Ovary (tissue), 10 donors: ENCODE measurements at places on chromosomes 13 and 19. TPM values are rescaled to one million over a fixed set of nuclear protein-coding genes. Genes with fewer than 3 reads are reported as not detected.

- DNase-seq = no peak
Measured at GRCh38 chr13:28349907-28350654, 144.8 kb downstream of the FLT1 start.

DNA sequence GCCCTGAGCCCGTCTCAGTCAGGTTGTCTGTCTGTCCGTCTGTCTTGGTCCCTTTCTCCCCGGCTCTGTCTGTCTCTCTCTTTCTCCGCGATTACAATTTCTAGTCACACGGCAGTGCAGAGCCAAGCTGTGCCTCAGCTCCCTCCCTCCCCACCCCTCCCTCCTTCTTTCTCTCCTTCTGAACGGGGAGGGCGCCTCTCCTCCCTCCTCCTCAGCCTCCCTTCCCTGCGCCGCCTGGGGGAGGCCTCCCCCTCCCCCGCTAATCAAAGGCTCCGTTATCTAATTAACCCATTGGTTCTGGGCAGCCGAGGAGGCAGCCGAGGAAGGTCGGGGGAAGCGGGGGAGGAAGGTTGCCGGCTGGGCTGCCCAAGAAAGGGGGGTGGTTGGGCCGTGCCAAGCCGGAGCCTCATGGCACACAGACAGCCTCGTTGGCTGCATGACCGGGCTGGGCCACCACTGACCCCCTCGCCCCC is 16.5 kb downstream of the LRRC4B start:
- DNase-seq = no peak

DNA sequence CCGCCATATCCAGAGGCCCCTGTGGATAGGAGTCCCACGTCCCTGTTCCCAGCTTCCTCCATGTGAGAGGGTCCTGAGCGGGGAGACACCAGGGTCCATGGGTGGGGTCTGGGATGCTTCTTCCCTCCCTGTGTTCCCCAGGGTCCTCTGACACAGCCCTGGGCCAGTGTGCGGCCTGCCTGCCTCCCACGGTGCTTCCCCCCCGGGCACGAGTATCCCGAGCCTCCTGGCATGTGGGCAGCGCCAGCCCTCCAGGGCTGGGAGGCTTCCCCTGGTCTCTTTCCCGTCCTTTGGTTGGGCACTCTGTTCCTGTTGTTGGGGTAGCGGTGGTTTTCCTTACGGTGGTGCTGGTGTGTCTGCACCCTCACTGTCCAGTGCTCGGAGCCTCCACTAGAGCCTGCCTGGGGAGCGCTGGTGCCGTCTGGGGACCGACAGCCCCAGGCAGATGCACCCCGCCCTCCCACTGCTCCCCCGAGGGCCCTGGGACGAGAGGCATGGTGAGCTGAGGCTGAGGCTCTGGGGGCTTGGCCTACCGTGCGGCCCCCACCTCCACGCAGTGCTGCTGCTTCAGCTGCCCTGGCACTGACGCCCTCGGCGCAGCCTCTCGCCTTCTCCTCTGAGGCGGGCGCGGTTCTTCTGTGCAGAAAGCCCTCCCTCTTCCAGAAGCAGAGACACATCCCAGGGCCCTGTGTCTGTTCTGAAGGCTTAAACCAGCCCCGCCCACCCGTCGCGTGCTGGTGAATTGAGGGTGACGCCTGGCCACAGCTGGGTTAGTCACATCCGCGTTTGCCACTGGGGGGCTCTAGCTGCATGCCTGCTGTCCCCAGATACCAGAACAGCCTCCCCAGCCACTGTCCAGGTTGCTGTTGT is 27.9 kb downstream of the PLEKHJ1 start:
- DNase-seq = no peak

DNA sequence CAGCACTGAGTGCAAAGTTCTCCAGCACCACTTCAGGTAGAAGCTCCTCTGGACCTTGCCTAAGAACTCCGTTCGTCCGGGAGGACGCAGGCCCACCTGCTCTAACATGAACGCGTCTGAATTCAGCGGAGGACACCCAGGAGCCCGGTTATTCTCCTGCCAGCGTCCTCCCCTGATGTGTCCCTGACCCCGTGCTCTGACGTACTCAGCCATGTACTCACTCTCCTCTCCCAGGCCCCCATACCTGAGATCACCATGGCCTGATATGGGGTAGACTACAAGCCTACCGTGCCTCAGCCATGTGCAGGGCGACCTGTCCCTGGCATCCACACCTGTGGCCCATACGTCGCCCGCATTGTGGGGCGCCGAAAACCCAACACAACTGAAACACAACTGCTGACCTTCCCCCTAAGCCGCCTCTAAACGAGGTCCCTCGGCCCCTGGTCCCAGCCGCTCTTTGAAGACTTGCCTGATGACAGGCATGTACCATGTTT is 744 bp upstream of the ZNF584 start:
- DNase-seq = no peak

The IGFL1 gene
- not detected for total RNA-seq

DNA sequence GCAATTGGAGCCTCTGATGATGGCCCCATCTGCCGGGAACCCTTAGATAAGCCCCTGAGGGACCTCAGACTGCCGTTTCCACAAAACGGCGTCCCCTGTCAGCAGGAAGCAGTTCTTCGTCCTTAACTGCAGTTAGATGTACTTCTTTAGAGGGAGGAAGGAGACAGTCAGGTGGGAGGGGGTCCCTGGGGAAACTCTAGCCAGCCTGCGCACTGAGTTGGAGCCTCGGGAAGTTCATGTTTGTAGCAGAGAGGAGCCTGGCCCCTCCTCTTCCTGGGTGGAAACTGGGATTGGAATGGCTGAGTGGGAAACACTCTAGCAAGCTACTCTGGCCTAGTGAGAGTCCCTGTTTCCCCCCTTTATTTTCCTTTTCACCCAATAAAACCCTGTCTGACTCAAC is 612.4 kb downstream of the PCDH9 start:
- no peak for DNase-seq

The KL gene
- 1.1 TPM for total RNA-seq

DNA sequence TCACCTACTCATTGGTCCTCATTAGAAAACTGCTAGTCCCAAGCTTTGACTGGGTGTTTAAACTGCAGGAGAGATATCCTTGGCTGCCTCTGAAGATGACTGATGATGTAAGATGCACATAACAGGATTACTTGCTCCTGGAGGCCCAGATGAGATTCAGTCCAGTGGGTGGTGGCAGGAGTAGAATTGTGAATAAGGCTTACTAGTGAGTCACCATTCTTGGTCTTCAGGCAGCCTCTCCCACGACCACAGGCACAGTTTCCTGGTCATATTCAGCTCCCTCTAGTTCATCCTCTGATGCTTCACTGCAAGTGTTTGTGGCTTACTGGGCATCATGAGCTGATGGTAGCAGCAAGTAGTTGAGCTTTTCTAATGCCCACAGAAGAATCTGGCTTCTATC is 12.1 kb downstream of the SERTM1 start:
- no peak for DNase-seq

DNA sequence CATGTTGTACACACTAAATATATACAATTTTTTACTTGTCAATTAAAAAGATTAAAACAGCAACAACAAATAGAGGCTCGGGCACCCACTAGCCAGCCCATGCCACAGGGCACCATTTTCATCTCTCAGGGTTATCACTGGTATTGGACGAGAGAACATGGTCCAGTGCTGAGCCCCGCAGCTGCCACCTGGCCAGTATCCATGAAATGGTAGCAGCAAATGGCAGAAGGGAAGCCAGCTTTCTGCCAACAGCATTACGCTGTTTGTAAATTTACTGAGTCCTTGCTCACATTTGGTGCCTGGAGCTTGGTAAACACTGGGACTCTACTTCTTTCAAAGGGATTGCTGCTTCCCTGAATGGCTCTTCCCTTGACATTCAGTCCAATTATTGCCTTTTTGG is 87.9 kb upstream of the WASF3 start:
- no peak for DNase-seq

DNA sequence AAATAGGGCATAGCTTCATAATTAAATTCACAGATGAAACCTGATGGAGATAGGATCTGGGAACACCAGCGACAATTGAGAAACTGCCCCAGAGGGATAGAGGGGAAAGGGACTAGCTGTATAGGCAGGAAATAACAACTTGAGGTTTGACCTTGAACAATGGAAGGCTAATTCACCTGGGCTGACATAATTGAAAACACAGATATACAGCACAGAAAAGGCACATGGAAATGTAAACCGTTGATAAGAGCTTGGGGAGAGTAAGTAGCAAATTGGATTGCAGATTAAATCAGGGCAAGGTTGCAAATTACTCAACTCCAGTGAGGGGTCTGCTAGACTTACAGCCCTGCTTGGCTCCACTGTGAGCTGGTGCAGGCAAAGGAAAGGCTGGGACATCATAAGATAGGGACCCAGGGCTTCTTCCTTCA is 246.7 kb downstream of the DLEU7 start:
- DNase-seq = no peak

DNA sequence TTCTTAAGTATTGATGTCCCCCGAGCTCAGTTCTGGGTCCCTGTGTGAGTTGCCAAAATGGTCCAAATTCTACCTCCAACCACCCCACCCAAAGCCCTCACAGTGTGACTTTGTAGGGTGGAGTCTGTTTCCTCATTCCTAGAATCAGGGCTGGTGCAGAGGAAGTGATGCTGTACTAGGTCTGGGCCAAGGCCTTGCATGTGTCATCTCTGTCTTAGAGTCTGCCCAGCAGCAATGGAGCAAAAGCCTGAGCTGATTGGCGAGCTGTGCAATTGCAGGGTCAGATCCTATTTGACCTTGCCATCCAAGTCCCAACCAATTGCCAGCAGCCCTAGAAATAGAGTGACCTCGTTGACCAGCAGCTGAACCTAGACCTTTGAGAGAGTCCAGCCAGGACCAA is 97.0 kb upstream of the ANKRD10 start:
- DNase-seq = no peak

DNA sequence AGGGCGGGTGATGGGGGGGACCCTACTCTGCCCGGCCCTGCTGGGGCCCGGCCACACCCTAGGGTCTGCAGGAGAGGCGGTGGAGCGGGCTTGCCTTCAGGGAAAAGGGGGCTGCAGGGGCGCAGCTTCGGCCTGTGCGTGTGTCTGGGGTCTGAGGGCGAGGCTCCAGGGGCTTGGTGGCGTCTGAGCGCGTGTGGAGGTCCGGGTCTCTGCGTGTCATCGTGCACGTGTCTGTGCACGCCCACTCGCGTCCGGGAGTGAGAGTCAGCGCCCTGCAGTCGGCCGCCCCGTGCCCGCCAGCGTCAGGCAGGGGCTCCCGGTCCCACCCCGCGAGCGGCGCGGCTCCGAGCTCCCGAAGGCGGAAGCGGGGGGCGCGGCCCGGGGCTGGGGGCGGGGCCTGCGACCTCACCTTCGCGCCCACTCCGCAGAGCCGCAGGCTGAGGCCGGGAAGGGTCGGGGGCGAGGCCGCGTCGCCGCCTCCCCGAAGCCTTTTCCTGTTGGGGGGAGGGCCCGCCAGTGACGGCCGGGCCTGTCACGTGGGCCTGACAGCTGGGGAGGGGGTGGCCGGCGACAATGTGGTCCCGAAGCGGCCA is at the start of gene ARHGAP45:
Gene ARHGAP45 (plus strand): TSS at position 420 of the 593 bp plus-strand sequence. CDS start 239 bp downstream, outside the sequence.
- no peak for DNase-seq

DNA sequence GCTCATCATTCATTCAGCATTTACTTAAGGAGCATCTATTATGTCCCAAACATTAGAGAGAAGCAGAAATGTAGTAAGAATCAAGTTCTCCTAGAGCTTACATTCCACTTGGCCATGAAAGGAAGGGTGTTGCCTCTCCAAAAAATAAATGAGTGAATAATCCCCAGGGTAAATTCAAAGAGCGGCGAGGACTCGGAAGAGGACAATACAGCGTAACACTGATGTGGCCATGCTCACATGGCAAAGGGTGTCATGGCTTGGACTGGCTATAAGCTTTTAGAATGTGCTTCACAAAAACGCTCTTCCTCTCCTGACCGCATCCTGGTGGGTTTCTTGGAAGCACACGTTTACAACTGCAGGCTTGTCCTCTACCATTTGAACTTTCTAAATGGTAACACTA is 290.2 kb downstream of the IRS2 start:
- DNase-seq = no peak

DNA sequence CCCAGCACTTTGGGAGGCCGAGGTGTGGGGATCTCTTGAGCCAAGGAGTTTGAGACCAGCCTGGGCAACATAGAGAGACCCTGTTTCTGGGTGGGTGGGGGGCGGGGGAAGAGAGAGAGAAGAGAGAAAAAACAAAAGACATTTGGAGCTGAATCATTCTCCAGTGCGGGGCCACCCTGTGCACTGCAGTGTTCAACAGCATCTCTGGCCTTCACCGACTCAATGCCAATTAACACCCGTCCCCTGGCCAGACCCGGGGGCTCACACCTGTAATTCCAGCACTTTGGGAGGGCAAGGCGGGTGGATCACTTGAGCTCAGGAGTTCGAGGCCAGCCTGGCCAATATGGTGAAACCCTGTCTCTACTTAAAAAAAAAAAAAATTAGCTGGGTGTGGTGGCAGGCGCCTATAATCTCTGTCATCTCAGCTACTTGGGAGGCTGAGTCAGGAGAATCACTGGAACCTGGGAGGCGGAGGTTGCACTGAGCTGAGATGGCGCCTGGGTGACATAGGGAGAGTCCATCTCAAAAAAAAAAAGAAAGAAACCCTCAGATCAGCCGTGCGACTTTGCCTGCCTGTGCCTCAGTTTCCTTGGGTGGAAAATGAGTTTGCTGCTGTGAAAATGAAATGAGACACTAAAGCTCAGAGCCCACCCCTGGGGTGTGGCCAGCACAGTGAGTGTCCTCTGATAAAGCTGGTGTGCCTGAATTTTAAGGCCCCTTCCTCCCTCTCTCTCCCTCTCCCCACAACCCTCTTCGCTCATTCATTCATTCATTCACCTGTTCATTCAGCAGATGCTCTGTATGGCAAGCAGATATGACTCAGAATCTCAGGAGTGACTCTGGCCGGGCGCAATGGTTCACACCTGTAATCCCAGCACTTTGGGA is 6.4 kb downstream of the KLF2 start:
- DNase-seq = no peak

DNA sequence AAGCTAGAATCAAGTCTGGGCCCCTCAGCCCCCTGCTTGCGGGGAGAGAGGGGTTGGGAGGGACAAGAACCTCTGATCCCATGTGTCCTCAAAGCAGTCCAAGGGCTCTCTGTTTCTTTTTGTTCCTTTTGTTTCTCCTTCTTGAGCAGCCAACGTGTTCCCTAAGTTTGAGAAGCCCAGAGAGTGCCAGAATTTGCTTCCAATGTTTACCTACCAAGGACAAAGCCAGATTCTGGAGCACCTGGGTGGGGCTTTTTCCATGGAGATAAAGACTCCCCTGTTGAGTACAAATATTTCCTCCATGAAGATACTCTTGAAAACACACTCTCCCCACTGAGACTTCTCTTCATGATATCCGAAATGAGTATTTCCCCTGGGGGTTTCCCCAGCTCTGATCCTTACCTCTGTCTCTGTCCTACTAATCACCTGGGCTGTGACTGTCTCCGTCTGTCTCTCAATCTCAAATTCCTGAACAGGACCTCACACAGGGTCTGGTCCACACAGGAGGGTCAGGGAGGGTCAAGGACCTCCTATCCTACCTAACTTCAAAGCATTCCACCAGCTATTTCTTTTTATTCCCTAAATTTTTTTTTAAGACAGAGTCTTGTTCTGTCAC is 27.4 kb downstream of the CD177 start:
- no peak for DNase-seq

The HPN gene
- 0.45 TPM for total RNA-seq
